Stimulated activated CD8-positive, alpha-beta memory T cell treated with anti-CD3 and anti-CD28 coated beads, Interleukin-12 subunit alpha, Interleukin-12 subunit beta, amount 100 ng/mL, for 1 hour (primary cell): ENCODE measurements at places on chromosomes 12 and 14.

DNA sequence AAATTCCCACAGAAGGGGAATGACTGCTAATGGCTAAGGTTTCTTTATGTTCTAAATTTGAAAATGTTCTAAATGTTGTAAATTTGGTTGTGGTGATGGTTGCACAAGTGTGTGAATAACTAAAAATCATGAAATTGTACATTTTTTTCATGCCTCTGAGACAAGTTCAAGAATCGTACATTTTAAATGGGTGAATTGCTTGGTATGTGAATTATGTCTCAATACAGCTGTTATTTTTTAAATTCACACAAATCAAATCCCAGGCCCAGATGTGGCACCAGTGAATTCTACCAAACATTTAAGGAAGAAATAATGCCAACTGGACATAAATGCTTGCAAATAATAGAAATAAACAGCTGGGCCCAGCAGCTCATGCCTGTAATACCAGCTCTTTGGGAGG is 28.6 kb upstream of the RND1 start:
- DNase-seq, result no peak

GRCh38 chr12:34203866-34204620 is 181.7 kb downstream of the ALG10 start:
- DNase-seq, result no peak

DNA sequence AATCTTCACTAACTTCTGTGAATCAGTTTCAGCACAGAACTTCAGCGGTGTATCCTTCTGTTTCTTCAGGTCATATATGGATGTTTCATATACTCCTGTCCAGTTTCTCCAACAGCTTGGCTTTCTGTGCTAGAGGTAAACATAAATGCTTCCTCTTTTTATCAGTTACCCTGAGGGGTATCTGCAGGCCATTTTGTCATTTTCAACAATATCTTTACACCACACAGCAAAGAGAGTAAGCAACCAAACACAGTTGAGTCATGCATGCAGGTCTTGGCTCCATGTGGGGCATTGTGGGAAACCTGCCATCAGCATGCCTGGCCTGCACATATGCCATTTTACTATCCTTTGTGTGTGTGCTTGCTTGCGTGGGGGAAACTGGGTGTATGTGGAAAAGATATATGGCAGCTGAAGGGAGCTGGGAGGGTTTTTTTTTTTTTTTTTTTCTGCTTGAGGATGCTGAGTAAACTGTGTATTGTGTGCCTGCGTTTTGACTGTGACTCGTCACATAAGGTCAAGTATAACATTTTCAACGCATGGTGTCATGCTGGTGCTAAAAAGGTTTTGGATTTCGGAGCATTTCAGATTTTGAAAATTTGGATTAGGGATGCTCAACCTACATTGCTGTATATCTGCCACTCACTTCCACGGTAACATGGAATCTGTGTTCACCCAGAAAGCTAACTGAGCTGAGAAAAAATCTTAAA is 56.1 kb upstream of the YARS2 start:
- no peak for DNase-seq

GRCh38 chr14:88323523-88324199 is 592 bp upstream of the KCNK10 start:
- no peak for DNase-seq

DNA sequence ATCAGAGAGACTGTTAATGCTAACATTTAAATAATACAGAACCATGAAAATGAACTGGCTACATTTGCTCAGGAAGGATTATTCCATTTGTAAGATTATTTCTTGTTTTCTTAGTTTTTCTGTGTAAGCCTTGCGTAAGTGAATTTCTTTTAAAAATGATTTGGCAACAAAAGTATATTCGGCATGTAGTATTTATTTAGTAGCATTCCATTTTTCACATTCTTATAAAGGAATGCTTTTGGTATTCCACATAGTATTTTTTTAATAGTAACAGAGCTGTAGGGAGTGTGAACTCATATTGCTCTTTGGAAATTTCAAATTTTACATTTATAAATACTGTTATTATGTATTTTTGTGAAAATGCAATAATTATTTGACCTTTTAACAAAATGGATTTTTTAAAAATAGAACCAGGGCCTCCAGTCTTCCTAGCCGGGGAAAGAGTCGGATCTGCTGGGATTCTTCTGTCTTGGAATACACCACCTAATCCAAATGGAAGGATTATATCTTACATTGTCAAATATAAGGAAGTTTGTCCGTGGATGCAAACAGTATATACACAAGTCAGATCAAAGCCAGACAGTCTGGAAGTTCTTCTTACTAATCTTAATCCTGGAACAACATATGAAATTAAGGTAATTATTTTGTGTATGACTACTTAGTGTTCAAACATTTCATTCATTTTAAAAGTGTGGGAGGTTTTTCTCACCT is 1.2 kb downstream of the PTPRQ start:
- DNase-seq, result no peak

GRCh38 chr14:104442631-104443390 is 136.8 kb upstream of the C14orf180 start:
- no peak for DNase-seq

DNA sequence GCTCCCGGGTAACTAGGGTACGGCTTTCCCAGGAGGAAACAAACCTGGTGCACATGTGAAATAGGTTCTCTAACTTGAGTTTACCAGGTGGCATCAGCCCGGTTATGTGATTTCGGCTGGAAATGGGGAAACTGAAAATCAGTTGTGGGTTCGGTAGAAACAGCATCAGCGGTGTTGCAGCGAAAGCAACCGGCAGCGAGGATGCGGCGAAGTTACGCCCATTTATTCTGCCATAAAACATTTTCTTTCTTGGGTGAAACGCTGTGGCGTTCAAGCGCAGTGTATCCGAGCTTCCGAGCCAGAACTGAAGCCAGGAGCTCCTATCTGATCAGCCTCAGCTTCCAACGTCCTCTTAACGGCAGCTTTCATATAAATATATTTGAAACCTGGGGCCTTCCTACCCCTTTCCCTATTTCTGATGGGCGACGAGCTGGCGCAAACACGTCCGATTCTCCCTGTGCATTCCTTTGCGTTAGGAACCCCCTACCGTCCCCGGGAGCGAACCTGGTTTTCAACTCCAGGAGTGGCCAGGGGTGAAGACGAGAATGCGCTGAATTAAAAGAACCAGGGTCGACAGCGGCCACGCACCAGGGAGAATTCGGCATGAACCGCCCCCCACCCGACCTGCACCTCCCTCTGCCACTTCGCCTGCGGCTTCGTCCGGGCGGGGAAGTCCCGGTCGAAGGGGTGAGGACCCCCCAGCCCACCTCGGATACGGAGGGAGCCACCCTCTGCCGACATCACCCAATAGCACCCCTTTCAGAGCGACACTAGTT is 1.6 kb downstream of the DPF3 start:
- DNase-seq, result no peak

GRCh38 chr14:76329951-76330350 is 46.0 kb upstream of the ESRRB start:
- DNase-seq, result no peak

DNA sequence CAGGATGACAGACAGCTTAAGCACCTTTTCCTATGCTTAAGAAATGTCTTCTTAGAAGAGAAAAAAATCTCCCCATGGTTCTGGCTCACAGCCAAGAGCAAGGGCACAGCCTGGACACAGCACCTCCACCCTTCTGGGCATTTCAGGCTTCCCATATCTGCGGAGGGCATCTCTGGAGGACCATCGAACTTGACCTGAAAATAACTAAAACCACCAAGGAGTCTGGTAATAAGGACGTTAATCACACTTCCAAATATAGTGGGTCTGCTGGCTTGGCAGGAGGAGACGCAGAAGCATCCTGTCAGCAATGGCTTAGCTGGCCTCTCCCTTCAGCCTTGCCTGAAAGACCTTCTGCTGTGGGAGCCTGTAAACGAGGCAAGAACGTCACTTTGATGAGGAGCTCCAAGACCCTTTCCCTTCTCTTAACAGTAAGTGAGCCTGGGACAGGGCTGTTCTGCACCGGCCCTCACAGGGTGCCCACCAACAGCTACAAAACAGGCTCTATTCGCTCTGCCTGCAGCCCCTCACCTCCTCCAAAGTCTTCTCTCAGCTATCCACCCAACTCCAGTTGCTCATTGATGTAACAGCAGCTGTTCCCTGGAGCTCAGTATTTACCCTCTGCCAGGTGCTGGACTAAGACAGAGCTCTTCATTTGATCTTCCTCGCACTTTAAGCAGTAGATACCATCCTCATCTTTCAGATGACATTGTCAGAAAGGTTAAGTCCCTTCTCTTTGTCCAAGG is 13.2 kb downstream of the SETD3 start:
- DNase-seq, result no peak

GRCh38 chr14:55288439-55288838 is 17.2 kb downstream of the FBXO34 start:
- DNase-seq, result no peak

DNA sequence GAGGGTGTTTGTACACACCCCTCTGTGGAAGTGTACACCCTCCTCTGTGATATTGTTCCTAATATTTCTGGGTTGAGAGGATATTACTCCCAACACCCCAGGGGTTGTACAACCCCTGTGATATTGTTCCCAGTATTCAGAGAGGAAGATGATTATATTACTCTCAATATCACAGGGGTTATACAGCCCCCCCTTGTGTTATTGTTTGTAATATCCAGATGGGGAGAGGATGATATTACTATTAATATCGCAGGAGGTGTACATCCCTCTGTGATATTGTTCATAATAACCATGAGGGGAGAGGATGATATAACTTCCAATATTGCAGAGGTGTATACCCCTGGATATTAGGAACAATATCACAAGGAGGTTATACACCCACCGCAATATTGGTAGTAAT is 566.1 kb upstream of the MIS18BP1 start:
- no peak for DNase-seq

DNA sequence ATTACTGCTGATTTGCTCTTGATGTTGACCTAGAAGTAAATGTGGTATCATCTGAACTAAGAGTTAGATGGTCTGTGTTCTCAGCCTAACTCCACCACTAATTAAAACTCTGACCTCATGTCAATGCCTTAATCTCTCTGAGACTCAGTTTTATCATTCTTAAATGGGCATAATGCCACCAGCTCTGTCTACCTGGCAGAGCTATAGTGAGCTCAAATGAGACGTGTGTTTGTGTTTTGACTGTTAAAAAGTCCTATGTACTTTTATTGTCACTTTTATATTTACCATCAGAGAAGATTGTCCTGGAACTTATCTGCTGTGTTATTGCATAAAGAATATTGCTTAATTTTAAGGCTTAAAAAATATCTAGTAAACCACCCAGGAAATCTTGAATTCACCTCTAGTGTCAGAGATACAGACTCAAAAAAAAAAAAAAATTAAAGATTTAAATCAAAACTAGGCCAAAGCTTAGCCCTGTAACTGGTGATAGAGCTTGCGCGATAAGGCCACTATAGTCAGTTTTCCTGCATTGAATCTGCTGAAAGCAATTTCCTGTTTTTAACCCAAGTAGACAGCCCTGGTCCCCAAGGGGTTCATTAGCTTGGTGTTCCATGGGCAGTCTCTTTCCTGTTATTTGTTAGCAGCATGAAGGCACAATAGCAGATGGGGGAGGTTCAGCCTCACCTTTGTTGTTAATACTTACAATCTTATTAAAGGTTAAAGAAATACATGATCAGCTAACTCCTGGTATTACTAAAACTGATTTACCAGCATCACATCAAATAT is 261.8 kb downstream of the ATP23 start:
- DNase-seq, result no peak

DNA sequence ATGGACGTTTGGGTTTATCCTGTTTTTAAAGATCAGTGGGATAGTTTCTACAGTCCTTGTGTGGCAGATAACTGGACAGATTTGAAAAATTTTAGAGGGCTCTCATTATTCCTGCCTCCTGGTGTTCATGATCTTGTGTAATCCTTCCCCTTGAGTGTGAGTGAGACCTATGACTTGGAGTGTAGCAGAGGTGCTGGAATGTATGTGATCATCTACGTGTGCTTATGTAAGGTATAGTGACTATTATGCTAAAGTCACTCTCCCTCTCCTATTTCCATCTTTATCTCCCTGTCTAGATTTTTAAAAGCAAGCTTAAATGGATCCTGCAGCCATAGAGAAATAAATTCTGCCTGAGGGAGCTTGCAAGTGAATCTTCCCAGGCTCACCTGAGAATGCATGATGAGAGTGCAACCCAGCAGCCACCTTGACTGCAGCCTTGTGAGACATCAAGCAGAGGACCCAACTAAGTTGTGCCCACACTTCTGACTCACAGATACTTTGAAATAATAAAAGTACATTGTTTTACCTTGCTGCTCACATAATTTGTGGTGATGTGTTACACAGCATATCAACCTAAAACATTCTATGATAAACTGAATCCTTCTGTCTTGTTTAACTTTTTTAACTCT is 3.2 kb upstream of the OLR1 start:
- DNase-seq, result no peak

GRCh38 chr12:115375186-115375991 is 691.4 kb upstream of the TBX3 start:
- no peak for DNase-seq

DNA sequence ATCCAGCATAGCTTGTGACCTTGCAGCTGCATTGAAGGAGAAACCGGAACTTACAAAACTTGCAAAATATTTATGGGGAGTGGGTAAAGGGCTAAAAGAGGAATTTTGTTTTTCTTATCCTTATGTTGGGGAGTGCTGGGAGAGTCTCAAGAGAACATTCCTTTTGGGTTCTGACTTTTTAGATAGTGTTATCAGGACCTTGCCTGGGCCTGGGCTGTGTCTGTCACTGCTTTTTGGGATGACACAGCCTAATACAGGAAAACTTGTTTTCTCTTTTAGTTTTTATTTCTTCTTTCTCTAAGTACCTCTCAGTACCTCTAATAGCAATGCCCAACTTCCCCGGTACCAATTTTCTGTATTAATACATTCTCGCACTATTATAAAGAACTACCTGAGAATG is 850.6 kb downstream of the RPS29 start:
- no peak for DNase-seq
